ENCODE measurements at places on chromosomes 11 and 22.

DNA sequence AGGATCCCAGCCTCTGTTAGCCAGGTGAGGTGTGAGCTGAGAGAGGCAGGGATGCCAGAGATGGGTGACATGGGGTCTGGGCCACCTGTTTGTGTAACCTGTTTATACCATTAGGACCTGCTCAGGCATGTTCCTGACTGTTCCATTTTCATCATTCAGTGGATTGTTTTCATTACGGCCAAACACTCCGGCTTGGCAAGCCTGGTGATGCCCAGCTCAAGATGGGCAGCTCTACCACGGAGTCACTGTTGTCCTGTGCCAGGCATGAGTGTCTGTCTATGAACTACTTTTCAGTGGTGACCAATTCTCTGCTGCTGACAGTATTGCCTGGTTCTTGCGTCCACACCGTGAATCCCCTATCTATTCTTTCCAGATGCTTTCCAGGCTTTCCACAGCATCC is 71.5 kb upstream of the SLC22A12 start:
- DNase-seq = no peak

DNA sequence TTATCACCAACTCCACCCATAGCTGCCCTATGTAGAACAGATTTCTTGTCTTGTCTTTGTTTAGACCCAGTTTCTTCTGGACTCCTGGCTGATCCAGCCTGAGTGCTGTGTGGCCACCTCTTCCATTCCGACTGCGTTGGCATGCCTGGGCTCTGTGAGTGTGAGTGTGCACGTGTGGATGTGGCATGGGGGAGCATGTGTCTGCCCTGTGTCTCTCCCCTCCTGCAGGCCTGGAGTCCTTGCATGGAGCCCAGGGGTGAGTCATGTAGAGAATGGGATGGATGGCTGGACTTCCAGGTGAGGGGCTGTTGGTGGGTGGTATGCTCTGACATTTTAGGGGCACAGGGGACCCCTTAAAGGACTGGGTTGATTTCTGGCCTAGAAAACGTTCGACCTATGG is 194.7 kb downstream of the GRIK4 start:
- DNase-seq = no peak

DNA sequence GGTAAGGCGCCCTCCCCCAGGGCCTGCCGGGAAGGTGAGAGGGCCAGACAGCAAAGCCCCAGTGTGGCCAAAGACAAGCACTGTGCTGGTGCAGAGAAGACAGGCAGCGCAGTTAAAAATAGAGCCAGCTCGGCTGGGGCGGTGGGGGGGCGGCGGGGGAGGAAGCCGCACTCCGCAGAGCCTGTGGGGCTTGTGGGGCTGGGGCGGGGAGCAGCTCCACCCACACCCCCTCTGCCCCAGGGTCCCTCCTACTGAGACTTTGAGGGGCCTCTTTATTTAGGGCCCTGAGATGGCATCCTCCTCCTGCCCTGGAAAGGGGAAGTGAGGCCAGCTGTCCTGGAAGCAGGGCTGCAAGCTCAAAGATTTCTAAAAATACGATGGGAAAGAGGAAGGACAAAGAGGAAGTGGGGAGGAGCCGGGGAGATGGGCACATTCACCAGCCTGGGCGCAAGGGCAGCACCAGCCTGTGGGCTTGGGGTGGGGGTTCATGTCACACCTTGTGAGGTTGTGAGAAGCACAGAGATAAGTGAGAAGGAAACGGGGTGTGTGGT is 2.6 kb downstream of the CYTH4 start:
- no peak for DNase-seq

- DNase-seq = no peak
These were observed 1.9 kb downstream of the CLTCL1 start for GRCh38 chr22:19289475-19290161.

DNA sequence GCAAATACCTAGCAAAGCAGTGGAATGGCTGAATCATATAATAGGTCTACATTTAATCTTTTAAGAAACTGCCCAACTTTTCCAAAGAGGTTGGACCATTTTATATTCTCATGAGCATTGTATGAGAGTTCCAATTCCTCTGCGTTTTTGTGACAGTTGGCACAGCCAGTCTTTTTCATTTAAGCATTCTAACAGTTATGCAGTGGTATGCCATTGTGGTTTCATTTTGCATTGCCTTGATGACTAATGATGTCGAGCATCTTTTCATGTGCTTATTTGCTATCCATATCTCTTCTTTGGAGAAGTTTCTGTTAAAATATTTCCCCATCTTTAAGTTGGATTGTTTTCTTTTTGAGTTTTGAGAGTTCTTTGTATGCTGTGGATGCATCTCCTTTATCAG is 38.7 kb downstream of the EIF3F start:
- DNase-seq = no peak

DNA sequence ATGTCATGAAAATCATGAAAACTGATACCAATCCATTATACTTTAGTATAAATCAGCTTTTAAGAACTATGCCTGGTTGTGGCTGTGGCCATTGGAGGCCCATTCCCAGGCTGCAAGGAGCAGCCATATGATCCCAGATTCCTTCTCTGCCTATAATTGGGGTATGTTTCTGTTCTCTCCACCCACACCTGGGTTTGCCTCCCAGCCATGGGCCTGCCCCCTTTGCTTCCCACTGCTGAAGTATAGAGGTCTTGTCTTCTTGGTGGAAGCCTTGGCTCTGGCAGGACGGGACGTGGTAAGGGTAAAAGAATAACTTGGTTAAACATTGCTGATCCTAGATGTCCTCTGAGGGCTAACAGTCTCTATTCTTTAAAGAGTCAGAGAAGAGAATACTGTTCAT is 2.4 kb downstream of the MICAL2 start:
- DNase-seq = no peak

Data from stimulated activated CD4-positive, alpha-beta T cell treated with anti-CD3 and anti-CD28 coated beads, TNF-alpha, amount 100 ng/mL, for 4 hours (primary cell).